ENCODE measurements at places on chromosomes 6 and 20.

DNA sequence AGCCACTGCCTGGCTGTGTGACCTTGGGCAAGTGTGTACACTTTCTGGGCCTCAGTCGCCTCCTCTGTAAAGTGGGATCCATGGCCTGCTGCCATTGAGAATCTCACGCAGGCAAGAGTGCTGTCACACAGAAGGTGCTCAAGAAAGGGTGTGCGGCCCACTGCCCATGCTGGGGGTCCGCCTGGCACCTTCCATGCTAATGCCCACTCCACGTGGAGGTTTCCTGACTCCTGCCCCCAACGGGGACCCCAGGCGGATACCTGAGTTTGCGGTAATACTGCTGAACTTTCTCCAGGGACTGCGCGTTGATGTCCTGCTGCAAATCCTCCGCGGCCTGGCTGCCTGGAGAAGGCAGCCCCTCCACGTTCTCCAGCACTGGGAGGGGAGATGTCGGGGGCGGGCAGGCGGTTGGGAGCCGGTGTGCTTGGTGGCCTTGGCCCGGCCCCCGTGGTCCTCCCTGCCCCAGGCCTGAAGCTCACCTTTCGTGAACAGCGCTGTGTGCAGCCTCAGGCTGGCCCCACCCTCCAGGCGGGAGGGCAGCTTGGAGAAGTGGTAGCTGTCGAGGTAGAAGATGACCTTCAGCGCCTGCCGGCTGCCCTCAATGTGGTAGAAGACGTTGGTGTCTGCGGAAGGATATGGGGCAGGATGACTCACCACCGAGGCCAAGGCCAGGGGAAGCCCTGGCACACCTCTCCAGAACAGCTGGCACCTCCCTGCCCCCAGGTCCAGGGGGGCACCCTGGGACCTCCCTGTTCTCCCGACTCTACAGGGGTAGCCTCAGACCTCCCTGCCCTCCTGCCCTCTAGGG is 195.6 kb downstream of the PREX1 start:
- DNase-seq = no peak

DNA sequence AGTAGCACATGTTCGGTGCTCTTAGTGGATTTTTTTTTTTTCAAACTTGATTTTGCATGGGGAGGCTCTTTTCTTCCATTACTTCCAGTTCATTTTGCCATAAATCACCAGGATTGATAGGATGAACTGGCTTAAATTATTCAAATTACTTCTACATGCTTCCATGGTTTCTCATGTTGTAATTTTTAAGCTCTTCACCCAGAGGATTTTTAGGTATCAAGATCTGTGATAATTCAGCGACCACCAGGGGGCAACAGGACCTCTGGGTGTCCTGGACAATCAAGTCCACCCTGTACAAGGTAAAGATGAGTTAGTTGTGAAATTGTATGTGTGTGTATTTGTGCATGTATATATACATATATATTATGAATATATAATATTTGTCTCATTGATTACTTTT is 4.2 kb upstream of the EPHA7 start:
- no peak for DNase-seq

GRCh38 chr6:106973018-106973835 is 1.3 kb downstream of the CD24 start:
- peak; percentile 18 for DNase-seq

GRCh38 chr6:14857501-14857900 is 388.4 kb upstream of the JARID2 start:
- peak; percentile 72 for DNase-seq

DNA sequence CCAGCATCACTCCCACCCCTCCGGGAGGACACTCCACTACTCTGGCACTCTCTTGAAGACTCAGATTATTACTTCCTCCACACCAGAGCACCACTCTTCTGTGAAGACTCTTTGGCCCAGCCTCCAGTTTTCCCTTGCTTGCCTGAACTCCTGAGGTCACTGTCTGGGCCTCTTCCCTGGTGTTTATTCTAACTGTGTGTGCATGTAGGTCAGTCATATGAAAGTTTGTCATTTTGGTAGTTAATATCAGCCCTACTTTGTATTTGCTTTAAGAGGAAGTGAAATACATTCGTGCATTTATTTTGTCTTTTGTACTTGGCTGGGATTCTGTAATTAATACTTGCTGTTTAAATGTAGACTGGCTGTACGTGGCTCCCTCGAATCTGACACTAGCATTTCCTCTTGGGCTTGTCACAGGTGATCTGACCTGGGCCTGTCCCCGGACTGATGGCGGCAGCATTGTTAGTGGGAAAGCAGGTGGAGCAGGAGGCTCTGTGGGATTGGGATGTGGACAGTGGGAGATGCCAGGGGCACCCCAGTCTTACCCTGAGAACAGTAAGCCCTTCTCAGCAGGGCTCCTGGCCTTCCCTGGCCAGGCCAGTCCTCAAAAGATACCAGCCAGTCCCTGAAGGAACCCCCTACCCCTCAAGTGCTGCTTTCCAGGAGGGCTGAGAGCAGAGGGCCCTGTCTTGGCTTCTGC is 350.5 kb downstream of the CDC5L start:
- DNase-seq = no peak

DNA sequence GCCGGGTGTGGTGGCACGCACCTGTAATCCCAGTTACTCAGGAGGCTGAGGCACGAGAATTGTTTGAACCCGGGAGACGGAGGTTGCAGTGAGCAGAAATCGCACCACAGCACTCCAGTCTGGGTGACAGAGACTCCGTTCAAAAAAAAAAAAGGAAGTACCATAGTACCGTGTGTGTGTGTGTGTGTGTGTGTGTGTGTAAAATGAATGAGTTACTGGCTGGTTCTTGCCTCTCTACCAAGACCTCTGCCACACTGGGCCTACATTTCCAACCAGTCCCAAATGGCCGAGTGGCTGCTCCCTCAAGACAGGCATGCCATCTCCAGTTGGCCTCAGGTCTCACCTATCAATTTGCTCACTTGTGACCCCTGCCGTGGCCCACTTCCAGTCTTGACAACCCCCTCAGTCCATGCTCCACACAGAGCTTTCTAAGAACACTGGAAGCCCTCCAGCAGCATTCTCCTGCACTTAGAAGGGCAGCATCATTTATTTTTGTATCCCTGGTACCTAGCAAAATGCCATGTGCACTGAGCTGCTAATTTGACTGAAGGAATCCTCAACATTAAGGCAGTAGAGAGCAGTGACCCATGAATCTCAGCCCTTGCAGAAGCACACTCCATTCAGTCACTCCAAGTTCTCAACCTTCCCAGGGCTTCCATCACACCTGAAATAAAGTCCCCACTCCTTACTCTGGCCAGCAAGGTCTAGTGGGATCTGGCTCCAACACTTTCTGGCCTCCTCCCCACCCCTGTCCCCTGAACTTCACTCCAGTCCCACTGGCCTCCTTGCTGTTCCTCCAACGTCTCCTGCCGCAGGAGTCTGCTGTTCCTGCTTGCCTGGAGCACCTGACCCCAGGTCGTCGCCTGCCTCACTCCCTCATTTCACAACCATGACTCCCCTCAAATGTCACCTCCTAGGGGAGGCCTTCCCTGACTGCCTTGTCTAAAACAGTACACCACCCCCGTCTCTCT is 29.9 kb downstream of the COX4I2 start:
- DNase-seq = no peak

DNA sequence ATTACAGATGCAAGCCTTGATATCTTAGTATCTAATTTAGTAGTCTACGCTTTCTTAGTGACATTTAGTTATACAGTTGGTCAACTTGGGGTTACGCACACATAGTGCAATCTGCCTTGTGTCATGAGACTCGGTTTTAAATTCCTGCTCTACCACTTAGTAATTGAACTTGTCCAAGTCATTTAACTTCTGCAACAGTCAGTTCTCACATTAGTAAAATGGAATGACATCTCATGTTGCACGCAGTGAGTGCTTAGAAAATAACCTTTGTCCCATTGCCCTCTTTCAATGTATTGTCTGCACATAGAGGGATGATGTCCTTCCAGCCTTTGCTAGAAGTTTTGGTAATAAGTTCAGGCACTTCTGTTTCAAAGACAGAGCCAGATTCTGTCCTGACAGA is 48.6 kb downstream of the TMEM170B start:
- DNase-seq = no peak
